Activated CD4-positive, CD25-positive, alpha-beta regulatory T cell (primary cell): ENCODE measurements at places on chromosomes 16 and 17.

- no peak for DNase-seq
Measured at GRCh38 chr16:8537691-8538342, 52.5 kb downstream of the TMEM114 start.

GRCh38 chr16:50448522-50448921 is 79.7 kb upstream of the BRD7 start:
- DNase-seq = no peak

DNA sequence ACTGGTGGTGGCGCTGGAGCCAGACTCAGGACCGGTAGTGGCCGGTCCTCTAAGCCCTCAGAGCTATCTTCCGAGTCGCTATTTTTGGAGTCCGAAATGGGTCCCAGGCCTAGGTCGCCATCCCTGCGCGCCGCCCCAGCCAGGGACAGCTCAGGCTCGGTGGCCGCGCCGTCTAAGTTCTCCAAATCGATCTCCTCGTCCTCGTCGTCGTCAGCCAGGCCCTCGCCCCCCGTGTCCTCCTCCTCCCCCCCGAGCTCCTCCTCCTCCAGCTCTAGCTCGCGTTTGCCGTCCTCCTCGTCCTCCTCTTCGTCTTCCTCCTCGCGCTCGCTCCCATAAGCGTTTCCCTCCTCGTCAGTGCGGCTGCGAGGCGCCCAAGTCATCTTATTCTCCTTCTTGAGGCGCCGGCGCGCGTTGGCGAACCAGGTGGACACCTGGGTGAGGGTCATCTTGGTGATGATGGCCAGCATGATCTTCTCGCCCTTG is 1.6 kb downstream of the IRX3 start:
- no peak for DNase-seq

DNA sequence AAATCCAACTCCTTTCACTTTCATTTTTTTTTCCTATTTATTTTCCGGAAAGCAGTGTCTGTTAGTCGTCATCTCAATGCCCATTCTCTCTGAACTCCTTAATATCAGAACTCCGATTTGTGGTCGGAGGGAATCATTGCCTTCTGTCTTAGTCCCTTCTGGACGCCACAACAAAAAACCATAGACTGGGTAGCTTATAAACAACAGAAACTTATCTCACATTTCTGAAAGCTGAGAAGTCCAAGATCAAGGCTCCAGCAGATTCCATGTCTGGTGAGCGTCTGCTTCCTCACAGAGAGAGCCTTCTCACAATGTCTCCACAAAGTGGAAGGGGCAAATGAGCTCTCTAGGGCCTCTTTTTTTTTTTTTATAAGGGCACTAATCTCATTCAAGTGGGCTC is 296.6 kb upstream of the CDH11 start:
- no peak for DNase-seq

- no peak for DNase-seq
Measured at GRCh38 chr17:55154101-55154500, 110.7 kb upstream of the HLF start.

- no peak for DNase-seq
Measured at GRCh38 chr16:22075043-22075757, 17.1 kb upstream of the VWA3A start.

DNA sequence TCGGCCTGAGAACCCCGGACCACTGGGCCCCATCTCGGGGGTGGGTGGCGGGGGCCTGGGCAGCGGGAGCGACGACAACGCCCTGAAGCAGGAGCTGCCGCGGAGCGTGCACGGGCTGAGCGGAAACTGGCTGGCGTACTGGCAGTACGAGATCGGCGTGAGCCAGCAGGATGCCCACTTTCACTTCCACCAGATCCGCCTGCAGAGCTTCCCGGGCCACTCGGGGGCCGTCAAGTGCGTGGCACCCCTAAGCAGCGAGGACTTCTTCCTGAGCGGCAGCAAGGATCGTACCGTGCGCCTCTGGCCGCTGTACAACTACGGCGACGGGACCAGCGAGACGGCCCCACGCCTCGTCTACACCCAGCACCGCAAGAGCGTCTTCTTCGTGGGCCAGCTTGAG is 8.9 kb upstream of the SERPINF2 start:
- DNase-seq = no peak

DNA sequence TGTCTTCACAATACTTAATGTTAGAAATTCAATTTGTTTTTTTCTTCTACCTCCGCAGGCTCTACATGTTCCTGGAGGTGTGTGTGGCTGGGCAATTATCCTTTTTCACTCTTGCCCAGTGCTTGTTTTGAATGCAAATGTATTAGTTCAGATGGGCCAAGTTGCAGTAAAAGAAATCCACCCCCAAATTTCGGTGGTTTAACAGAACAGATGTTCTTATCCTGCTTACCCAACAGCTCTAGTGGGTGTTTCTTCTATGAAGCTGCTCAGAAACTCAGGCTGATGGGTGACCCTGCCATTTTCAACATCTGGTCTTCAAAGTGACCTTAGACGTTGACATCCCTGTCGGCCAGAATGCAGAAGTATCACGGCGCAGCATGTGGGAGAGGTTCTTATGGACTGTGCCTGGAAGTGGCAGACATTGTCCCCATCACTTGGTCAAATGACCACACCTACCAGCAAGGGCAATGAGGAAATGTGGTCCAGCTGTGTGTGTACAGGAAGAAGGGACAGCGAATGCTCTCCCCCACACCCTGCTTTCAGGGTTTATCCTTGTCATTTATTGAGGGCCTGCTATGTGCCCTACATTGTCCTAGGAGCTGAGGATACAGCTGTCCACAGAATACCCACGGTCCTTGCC is 157.3 kb downstream of the CDH13 start:
- DNase-seq = no peak

DNA sequence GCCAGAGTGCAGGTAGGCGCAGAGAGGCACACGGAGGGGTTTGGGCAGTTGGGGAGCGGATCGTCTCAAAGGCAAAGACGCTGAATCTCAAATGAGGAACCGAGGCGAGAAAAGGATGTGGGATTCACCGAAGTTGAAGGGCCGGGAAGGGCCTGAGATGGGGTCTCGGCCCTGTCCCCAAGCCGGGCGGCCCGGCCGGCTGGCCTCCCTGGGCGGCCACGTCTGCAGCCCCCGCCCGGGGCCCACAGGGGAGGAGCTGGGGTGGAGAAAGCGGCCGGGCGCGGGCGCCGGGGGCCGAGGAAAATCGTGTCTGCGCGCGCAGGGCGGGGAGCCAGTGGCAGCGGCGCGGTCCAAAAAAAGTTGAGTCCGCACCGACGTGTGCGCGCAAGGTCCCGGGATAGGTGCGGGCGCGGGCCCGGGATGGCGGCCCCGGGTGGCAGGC is 458 bp downstream of the SLC12A4 start:
- DNase-seq = no peak
